ENCODE measurements at places on chromosomes 3 and 15.

GRCh38 chr3:69250014-69250413 is 127.6 kb upstream of the LMOD3 start:
- peak; percentile 43 for DNase-seq

- peak; percentile 84 for DNase-seq
Measured at GRCh38 chr3:141454906-141455602, 31.8 kb upstream of the RASA2 start.

GRCh38 chr3:147838652-147839051 is 429.5 kb downstream of the ZIC1 start:
- no peak for DNase-seq

DNA sequence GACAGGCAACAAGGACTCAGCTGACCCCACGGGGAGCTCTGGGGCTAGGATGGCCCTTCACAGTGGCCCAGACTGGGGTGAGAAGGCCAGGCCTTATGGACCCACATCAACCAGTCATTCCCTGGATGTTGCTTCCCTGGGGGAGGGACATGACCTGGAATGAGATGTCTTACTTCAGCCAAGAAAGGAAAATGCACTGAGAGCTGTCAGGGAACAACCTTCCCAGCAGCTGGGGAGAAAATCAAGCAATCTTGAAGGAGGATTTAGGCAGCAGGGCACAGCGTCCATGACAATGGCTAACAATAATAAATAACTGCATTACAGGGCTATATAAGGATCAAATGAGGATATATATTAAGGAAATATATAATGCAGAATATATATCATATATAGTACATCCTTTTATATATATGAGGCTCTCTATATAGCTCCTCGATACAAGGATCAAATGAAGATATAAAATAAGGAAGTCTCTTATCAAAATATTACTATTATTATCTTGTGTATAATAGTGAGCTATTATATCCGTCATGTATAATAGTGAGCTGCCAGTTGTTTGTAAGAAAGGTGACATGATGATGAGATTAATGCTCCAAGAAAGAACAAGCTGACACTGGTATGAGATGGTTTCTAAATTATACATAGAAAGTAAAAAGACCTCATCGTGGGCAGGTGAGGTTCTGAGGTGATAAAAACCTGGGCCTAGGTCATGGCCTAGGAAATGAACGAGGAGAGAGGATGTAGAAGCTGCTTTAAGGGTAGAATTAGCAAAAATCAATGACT is 117.8 kb upstream of the LIPC start:
- no peak for DNase-seq

DNA sequence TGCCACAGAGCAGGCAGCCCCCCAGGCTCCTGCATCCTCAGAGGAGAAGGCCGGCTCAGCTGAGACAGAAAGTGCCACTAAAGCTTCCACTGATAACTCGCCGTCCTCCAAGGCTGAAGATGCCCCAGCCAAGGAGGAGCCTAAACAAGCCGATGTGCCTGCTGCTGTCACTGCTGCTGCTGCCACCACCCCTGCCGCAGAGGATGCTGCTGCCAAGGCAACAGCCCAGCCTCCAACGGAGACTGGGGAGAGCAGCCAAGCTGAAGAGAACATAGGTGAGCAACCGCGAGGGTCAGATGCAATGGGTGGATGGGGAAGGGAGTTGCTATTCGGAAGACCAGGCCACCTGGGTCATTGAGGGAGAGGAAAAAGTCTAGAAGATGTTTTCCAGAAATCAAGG is 53.0 kb downstream of the GAP43 start:
- no peak for DNase-seq
